ENCODE measurements at places on chromosomes 13 and 19.

DNA sequence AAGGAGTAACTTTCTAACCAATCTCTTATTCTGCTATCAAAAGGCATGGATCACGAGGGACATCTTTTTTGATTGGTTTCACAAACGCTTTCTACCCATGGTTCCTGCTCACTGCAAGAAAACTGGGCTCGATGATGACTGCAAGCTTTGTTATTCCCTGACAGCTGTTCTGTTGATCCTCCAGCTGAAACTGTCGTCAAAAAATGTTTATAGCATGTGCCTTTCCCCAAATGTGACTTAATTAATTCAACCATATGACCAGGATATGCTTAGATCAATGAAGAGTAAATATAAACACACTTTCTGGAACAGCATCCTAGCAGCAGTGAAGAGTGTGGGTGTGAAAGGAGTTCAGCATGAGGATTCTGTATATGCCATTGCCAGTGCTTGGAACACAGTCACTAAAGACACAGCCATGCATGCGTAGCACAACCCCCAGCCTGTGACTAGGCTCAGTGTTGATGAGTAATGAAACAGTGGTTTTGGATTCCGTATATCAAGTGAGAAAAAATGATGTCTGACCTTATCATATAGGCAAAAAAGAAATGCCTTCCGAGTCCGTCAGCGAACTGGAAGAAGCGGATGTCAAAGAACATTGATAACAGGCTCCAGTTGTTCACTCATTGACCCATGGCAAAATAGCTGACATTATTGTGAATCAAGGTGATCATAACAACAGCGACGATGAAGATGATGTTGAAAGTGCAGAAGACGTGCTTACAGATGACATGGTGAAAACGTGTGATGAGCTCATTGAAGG, 347.4 kb downstream of the FGF9 start:
- DNase-seq: no peak

DNA sequence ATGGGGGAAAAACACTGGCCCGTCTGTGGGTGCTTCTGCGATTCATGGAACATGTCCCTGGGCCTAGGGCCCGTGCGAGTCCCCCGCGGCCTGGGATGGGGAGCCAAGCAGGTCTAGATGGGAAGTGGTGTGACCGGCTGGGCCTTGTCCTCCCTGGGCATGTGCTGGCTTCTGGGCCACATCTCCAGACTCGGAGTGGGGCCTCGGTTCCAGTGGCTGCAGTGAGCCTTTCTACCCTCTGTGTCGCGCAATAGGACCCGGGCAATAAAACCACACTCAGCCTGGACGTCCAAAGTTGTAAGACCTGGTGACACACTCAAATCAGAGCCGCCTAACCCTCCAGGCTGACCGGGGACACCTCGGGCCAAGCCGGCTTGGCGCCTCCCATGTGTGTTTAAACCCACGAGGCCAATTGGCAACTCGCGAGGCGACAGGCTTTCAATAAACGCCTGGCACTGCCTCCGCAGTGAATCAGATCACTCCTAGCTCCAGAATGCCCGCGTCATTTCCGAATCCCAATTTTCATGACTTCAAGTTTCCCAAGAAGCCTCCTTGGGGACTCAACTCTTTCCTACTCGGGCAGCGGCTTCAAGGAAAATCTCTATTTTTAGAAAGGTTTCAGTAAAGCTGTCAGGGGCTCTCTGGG, 57.3 kb downstream of the KLF2 start:
- peak; percentile 52 for DNase-seq

DNA sequence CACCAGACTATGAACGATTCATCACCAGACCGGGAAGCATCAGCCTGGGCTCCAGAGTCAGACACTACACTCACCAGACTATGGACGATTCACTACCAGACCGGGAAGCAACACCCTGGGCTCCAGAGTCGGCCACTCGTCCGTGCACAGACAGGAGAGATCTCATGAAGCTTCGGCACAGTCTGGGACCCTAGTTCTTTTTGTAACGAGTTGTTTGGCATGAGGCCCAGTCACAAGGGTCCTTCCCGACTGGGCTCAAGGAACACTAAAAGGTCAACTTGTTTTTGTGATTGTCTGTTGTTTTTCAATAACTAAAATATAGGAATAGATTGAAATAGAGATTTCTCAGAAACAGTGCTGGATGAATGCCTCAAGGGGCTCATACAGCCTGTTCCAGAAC, 1141.6 kb upstream of the MIR17HG start:
- no peak for DNase-seq

- DNase-seq: no peak
Measured at GRCh38 chr13:33633701-33634545, 184.0 kb upstream of the RFC3 start.

- no peak for DNase-seq
Measured at GRCh38 chr19:48907671-48908070, 7.6 kb downstream of the NUCB1 start.

DNA sequence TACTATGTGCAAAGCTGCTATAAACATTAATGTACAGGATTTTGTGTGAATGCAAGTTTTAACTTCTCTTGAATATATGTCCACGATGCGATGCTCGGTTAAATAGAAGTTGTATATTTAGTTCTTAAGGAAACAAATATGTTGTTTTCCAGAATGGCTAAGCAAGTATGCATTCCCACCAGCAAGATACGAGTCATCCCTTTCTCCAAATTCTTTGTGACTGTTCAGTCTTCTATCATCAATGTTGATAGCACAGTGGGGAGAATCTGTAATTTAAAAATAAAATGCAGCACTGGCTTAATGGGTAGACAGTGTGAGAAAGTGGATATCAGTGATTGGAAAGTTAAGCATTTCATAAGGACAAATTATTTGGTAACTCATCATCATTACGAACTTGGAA, 1340.8 kb downstream of the PCDH9 start:
- no peak for DNase-seq

Data from AG09309 (cell line).